HTR-8/SVneo (cell line): ENCODE measurements at places on chromosomes 2 and 18.

GRCh38 chr2:135255208-135255607 lies 203.1 kb downstream of the RAB3GAP1 start:
- no peak for DNase-seq

DNA sequence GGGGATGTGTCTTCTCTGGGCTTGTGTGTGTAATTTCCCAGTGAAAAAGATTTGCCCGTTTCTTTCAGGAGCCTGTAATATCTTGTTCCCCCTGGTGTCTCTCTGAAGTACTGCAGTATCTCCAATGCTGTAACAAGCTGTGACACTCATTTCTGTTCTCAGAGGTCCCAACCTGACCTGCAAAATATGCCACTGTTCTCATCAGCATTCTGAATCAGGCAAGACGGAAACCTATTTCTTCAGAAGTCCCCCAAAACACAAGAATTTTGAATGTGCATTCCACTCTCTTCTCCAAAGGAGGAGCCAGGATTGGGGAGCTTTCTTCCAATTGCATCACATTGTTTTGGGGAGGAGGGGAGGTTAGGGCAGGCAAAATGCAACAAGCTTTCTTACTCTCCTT lies 77.0 kb upstream of the CNGA3 start:
- peak; percentile 44 for DNase-seq

- no peak for DNase-seq
These were observed 23.0 kb downstream of the STK25 start for GRCh38 chr2:241485172-241485911.

GRCh38 chr2:67997528-67997900 lies 65.3 kb downstream of the C1D start:
- DNase-seq: peak; percentile 48

DNA sequence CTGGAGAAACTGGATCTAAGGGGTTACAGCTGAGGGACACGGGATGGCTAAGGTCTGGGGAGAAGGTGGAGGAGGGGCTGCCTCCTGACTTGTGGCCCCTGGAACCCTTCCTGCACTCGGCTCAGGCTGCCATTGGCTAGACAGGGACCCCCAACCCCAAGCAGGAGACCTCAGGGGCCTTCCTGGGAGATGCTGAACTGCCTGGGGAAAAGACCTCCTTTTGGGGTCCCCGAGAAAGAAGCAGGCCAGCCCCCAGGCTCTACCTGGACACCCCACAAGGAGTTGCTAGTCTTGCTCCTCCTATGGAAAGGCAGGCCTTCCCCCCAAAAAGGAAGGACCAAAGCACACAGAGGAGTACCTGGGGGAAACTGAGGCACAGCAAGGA lies 10.1 kb upstream of the BOK start:
- no peak for DNase-seq

DNA sequence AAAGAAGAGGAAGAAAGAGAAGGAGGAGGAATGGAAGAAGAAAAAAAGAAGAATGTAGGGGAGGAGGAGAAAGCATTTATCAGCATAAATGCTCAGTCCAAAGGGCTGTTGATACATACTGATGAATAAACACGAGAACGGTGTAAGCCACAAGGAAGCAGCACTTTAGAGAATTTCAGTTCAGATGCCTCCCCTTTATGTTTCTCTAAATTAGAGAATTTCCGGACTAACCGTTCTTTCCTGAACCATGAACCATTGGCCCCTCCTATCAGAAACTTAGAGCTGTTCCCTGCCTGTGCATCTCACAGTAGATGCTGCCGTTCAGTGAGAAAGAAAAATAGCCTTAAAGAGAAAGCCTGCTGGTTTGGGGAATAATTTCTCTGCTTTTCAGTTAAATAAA lies 49.2 kb upstream of the TUBA3D start:
- no peak for DNase-seq

DNA sequence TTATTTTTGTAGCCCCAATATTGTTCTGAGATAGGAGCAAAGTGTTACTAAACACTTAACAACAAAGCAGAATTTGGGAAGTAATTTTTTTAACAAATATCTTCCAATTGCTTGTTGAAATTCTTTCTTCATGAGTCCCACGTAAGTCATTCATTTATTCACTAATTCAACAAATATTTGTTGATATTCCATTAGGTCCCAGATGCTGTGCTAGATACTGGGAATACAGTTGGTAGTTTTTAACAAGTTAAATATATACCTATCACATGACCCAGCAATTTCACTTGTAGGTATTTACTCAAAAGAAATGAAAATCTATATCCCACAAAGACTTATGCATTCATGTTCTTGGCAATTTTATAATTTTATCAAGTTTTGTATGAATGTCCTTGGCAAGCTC lies 7.0 kb upstream of the BBS5 start:
- no peak for DNase-seq

- DNase-seq: no peak
These were observed 38.4 kb downstream of the YPEL5 start for GRCh38 chr2:30185178-30185577.

GRCh38 chr2:11366326-11366741 lies 21.9 kb upstream of the ROCK2 start:
- no peak for DNase-seq

DNA sequence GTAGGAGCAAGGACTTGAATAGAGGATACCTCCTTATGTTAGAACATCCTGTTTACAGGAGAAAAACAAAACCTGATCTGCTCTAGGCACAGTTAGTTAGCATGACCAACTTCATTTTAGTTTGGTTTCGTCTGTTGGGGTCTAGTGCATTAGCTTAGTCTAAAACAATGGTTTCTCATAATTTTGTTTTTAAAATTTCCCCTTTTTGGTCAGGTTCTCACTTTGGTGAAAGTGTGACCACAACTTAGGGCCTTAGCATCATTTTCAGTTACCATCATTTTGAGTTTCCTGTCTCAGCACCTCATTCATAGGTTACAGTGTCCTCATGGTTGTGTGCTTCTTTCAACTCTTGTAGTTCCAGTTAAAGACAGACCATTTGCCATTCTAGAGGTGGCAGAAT lies 1277.0 kb upstream of the SLC39A10 start:
- DNase-seq: no peak

- peak; percentile 41 for DNase-seq
These were observed at the start of gene NFATC1 for GRCh38 chr18:79395761-79396404. Gene NFATC1, plus strand, starts transcription at chr18:79395930. Its CDS starts 295 bp downstream, at chr18:79396225.

DNA sequence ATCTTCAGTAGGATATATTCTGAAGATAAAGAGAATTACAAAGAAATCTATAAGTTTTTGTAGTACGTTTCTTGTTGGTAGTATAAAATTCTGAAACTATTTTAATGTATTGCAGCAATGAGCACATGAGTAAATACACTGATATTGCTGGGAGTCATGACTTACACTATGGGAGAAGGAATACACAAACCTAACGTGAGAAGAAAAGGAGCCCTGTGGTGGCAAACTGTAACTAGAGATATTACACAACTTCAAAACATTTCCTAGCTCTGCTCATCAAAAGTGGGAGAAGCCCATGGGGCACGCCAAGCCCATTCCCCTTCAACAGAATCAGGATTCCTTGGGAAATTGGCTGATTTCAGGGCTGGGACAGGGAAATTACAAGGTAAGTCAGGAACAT lies 20.5 kb downstream of the SPIRE1 start:
- no peak for DNase-seq

DNA sequence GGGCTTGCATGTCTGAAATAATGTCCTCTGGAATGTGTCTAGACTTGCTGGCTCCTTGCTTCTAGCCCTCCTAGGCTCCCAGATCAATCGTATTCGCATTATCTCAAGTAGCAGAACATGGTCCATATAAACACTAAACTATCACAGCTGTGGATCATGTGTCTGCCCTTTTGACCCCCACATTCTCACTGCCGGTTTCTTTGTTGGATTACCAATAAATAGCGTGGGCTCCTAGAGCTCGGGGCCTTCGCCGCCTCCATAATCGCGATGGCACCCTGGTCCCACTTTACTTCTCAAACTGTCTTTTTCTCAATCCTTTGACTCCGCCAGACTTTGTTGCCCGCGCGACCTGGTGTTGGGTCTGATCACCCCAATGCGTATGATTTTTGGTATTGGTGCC lies 6.3 kb upstream of the SCYGR8 start:
- DNase-seq: no peak

GRCh38 chr18:7221424-7222155 lies 9.3 kb upstream of the LRRC30 start:
- DNase-seq: peak; percentile 68
